ENCODE measurements at places on chromosomes 12 and 14.

DNA sequence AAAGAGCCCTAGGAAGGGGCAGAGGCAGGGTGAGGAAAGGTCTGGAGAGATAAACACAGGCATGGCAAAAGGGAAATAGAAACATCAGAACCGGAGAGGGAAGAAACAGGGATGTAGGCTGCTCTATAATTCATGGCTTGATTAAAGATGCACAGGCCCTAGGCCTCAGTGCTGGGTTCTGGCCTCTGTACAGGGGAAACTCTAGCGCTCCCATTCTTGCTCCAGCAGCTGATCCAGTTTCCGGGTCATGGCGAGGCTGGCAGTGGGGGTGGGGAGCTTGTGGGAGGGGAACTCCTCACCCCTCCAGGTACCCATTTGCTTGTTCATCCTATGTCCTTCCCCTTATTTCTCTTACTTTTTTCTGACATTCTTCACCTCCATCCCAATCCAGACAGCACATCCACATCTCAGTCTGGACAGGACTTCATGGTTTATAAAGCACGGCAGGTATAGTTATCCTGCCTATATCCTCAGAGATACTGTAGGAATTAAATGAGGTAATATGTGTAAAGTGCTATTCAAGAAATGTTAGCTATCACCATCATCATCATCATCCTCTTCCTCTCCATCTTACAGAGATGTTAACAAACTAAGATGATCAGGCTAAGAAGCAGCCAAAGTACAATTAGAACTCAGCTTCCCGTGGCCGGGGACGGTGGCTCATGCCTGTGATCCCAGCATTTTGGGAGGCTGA lies 8.0 kb upstream of the GPR84 start:
- no peak for DNase-seq

DNA sequence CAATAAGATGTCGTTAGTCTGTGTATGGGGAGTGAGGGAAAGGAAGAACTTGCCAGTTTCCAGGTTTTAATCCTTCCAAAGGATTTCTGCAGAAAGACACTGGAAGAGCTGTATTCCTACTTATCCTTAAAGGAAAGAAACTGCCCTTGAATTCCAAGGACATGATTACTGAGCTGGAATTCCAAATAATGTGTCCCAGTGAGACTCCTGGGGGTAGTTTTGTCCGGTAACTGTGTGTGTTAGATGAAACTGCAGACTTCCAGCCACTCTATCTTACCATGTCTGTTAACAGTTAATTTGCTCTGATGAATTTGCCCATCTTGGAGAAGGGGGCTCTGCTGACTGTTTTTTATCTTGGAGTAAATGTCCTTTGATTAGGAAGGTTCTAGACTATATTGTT lies 33.0 kb downstream of the CKB start:
- no peak for DNase-seq

GRCh38 chr12:92445253-92446082 lies 257.3 kb upstream of the PLEKHG7 start:
- no peak for DNase-seq

- DNase-seq = no peak
Observed at GRCh38 chr12:99522456-99522855, 125.1 kb upstream of the GARIN6 start.

DNA sequence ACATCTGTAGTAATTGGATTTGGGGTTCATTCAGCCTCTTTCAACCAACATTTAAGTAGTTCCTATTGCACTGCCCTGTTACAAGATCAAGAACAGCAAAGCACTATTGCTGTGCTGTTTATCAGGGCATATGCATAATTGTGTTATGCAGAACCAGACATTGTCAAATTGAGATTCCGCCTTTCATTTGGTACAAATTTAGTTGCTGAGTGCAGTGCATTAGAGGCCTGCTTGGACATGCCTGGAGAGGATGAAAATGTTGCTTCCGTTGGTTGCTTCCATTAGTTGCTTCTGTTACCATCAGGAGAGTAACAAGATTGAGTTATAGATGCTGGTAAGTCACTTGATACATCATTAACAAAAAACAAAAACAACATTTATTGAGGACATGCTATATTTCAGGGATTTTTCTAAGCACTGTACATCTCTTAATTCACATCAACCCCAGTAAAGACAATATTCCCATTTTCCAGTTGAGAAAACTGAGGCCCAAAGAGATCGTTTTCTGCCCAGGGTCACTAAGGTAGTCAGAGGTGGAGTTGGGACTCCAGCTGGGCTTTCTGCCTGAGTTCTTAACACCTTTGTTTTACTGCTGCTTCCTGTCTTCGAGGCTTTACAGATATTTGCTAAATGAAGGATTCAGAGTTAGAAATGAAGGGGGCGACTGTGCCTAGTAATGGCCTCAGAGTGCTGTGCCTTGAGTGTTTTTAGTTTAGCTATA lies 79.3 kb downstream of the PPP2R5C start:
- no peak for DNase-seq

- no peak for DNase-seq
Observed at GRCh38 chr14:39315859-39316444, 82.2 kb downstream of the MIA2 start.

DNA sequence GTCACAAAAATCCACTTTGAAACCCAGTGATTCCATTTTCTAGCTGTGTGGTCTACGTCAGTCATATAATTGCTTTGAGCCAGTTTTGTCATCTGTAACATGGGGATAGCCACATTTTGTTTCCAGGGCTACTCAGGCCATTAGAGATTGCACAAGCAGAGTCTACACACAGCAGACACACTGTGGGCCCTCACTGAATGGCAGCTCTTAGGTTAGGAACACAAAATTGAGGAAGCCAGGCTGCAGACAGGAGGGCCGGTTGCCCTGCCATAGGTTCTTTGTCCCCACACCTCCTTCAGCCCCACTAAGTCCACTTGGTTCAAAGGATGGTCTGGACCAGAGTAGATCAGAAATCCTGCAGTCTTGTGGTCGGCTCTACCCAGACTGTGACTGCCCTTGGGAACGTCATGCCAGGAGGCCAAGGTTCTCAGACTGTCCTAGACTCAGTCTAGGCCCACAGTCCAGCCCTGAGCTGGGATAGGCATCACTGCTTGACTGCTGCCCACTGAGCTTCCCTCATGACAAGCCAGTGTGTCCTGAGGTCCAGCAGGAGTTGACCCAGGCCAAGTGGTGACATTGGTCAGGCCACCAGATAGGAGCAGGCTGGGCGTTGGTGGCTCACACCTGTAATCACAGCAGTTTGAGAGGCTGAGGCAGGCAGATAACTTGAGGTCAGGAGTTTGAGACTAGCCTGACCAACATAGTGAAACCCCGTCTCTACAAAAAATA lies 3.8 kb upstream of the MYH7 start:
- no peak for DNase-seq

DNA sequence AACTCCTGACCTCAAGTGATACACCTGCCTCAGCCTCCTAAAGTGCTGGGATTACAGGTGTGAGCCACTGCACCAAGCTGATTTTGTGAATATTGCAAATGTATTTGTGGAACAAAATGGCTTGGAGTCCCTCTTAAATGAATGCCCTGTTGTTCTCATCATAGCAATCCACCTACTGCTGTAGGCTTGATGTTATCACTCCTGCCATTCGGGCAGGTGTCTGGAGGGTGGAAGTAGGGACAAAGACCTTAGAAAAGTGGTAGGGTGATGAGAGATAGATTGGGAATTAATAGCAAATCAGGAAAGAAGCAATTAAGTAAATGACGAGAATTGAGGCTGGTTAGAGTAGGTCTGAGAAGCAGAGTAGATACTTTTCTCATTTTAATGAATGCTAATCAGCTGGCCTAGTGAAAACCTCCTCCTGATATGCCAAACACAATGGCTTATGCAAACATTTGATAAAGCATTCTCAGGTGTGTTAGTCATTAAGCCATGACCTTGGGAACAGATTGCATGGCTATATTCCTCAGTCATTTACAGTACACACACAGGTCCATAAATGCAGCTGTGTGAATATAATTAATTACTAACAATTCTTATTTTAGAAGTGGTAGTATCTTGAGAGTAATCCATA lies 60.5 kb upstream of the USP44 start:
- no peak for DNase-seq

DNA sequence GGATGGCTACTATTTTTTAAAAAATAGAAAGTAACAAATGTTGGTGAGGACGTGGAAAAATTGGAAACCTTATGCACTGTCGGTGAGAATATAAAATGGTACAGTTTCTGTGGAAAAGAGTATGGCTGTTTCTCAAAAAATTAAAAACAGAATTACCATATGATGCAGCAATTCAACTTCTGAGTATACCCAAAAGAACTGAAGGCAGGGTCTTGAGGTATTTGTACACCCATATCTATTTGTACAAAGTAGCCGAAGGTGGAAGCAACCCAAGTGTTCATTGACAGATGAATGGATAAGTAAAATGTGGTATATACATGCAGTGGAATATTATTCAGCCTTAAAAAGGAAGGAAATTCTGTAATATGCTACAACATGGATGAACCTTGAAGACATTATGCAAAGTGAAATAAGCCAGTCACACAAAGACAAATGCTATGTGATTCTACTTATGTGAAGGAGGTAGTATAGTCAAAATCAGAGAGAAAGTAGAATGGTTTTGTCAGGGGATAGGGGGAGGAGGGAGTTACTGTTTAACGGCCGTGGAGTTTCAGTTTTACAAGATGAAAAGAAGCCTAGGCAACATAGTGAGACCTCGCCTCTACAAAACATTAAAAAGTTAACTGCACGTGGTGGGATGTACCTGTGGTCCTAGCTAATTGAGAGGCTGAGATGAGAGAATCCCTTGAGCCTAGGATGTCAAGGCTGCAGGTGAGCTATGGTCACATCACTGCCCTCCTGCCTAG lies 38.4 kb upstream of the CCT2 start:
- DNase-seq = no peak

DNA sequence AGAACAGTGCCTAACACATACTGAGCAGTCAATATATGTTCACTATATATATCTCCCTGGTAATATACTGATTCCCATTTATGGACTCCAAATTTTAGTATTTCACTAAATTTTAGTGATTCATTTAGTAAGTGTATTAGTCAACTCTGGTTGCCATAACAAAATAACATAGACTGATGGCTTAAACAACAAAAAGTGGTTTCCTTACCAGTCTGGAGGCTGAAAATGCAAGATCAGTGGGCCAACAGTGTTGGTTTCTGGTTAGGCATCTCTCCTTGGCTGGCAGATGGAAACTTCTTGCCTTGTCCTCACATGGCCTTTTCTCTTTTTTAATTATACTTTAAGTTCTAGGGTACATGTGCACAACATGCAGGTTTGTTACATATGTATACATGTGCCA lies 28.7 kb downstream of the SIX6 start:
- no peak for DNase-seq
